ENCODE measurements at places on chromosomes 12 and 14.

DNA sequence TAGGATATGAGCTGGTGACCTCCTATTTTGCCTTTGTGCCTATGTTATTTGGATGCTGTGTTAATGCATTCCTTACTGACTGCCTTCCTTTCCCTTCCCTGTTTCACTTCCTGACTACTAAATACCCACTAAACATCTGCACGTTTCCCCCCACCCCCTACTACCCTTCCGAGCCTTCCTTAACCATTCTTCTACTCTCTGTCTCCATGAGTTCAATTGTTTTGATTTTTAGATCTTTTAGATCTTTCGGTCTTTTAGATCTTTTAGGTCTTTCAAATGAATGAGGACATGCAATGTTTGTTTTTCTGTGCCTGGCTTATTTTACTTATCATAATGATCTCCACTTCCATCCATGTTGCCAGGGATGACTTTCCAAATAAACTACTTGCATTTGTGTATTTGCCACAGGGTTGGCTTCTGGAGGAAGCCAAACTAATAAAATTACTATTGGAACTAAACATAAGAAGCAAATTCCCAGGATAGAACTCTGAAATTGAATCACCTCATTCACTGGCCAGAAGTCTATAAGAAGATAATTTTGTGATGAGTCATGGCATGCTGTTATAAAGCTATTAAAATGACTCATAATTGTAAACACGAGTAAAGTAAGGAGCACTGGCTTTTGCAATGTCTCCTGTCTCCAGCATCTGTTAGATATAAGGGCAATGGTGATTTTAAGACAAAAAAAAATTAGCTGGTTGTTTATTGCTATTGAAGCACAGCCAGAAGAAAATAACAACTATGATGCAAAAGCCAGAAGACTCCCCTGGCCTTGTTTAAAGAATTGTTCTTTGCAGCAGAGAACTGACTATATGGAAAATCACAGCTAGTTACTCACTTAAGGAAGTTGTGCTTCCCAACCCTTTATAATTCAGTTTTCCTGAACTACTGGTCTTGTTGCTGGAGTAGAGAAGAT, 586.3 kb downstream of the LRFN5 start:
- DNase-seq, result peak; percentile 77

GRCh38 chr12:13000925-13001774, 1.1 kb upstream of the HEBP1 start:
- DNase-seq, result peak; percentile 72

- no peak for DNase-seq
Observed at GRCh38 chr12:65495233-65495632, 216.8 kb downstream of the MSRB3 start.

DNA sequence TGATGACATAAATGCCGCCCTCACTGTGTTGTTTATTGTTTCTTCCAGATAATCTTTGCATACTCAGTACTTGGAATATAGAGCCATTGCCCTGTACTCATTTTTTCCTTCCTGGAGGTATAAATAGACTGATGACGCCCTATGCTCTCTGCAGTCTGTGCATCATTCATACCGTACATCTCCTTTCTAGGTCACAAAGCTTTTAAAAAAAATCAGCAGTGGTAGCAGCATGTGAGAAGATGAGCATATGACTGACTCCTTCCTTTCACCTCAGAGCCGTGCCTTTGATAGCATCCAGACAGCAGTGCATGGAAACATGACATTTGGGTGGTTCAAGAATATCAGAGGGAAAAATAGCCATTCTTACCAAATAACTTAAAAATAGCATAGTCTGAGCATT, 77.3 kb downstream of the PDE3A start:
- no peak for DNase-seq

- no peak for DNase-seq
Observed at GRCh38 chr14:100434911-100435438, 111.8 kb downstream of the SLC25A47 start.

DNA sequence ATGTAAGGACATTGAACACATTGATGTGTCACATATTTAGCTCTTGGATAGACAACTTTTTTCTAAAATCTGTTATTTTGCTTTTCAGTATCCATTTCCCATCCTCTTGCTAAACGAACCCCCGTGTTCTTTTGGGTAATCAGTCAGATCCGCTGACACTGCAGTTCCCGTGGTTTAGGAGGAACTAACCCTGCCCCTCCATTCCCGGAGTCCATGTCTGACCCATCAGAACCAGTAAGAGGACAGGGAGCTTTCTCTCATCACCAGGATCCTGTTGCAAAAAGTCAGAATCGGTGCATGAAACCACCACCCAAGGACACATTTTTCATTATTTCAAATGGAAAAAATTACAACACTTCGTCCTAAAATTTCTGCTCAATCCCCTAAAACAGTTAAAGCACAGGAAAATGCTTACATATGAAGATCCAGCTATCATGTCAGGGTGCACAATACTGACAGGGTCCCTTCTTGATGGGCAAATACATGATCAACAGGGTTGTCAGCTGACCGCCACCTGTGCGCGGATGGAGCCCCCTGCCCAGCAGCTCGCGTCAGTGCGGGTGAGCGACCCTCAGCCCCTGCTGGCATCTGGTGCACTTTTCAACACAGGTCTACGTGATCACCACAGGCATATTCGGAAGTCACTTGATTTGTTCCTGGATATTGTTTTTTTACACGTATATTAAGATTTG, 276.8 kb downstream of the ADGRD1 start:
- no peak for DNase-seq

- no peak for DNase-seq
Observed at GRCh38 chr12:50626026-50626425, 121.2 kb downstream of the DIP2B start.

- DNase-seq, result no peak
Observed at GRCh38 chr14:75989134-75989533, 3.6 kb downstream of the IFT43 start.

- DNase-seq, result no peak
Observed at GRCh38 chr14:69895109-69895508, 15.9 kb downstream of the SMOC1 start.

DNA sequence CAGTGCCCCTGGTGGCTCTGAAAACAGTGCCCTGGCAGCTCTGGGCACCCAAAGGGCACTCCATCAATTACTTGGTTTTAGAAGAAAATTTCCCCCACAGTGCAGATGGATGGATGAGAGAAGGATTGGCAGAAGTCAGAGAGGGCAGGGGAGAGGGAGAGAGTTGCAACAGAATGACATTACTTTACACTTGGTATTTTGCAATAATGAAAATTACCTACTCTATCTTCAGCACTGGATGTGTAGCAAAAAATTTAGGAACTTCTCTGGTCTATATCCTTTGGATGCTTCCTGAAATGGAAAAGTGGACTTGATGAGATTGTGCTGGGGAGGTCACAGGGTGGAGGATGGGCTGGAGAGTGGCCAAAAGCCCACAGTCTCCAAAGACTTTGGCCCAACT, 193.2 kb downstream of the CHST11 start:
- DNase-seq, result no peak

- no peak for DNase-seq
Observed at GRCh38 chr14:95380350-95381042, 60.8 kb upstream of the CLMN start.

- DNase-seq, result peak; percentile 78
Observed at GRCh38 chr14:89349171-89350008, 67.6 kb downstream of the FOXN3 start.

- peak; percentile 87 for DNase-seq
Observed at GRCh38 chr14:58607131-58607951, 30.4 kb upstream of the DACT1 start.

GRCh38 chr14:90556012-90556477, 159.2 kb downstream of the CALM1 start:
- DNase-seq, result peak; percentile 80

DNA sequence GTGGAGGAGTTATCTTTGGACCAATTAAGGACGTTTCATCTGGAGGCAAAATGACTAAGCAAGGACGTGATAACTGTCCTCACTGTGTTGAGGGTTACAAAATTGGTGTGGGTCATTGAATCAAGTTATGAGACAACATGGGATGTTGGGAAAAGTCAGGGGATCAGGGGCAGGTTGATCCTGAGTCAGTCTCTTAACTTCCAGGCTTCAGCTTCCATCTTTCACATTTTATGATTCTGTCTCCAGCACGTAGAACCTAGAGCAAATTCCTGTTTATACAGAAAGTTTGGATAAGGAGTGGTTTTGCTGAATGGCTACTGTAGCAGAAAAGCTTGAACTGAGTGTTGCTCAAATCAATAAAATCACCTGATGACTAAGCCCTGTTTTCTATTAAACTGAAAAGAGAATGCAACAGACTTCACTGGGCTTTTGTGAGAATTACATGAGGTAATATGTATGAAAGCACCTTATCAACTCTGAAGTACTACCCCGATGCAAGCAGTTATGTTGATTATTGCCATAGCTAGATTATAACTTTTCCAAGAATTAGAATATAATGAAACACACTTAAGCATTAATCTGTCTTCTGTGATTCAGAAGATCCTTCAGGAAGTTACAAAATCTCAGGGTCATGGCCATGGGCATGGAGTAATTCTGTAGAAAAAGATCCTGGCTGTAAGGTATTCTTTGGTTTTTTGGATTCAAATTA, 184.8 kb downstream of the ETV6 start:
- DNase-seq, result no peak

DNA sequence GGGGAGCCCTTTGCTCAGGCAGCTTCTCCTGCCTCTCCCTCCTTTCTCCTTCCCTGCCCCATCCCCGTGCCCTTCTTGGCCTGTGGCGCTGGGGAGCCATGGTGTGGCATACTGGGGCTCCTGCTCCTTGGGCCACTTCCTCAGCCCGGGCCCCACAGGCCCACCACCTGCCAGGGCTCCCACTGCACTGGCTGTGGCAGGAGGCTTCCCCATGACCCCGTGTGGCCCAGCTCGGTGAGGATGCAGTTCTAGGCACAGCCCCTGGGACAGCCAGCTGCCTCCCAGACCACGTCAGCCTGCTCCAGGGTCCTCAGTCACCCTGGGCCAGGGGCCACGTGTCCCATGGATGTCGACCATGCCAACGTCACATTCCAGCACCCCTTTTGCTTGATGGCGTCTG, 13.0 kb upstream of the AMN start:
- DNase-seq, result no peak

DNA sequence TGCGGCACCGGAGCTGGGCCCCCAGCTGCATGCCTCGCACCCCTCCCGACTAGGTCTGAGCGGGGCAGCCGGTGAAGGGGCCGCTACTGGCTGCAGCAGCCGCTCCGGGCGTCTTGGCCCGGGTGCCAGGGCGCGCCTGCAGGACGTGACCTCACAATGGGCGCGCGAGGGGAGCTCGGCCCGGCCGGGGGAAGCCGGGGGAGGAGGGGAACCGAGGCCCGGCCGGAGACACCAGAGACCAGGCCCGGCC, 353 bp downstream of the BAG5 start:
- DNase-seq, result no peak

DNA sequence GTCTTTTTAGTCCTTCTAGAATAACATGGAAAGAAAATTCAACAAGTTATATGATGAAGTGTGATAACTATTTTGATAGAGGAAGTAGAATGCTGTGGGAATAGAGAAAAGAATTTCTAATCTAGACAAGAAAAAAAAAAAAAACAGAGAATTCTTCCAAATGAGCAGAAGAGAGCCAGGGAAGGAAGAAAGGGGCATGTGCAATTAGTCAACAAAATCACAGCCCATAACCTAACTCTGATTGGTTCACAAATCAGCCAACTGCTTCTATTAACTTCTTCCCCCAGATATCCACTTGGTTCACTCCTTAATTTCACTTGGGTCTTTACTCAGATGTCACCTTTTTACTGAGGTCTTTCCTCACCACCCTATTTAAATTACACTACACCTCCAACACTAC, 69.5 kb downstream of the BTG1 start:
- DNase-seq, result no peak

DNA sequence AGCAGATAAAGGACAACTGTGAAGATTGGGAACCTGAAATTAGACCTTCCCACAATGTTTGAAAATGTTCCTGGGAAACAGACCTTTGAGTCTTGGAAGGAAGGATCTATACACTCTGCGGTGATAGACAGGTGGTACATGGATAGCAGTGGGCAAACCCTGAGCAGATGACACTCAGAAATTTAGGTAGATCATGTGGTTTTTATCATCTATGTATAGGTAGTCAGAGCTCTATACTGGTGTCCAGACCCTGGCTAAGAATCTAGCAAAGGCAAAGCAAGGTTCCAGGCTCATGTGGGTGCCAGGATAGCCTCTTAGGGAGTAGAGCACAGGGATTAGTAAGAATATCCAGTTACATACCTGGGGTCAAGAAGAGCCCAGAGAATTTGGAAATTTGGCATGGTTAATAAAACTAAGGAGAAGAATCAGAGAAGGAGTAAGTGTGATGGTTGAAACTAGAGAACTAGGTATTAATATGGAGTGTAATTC, 331.2 kb upstream of the FBXO33 start:
- DNase-seq, result no peak

- DNase-seq, result peak; percentile 90
Observed at GRCh38 chr12:6534945-6535696, 804 bp downstream of the GAPDH start.

DNA sequence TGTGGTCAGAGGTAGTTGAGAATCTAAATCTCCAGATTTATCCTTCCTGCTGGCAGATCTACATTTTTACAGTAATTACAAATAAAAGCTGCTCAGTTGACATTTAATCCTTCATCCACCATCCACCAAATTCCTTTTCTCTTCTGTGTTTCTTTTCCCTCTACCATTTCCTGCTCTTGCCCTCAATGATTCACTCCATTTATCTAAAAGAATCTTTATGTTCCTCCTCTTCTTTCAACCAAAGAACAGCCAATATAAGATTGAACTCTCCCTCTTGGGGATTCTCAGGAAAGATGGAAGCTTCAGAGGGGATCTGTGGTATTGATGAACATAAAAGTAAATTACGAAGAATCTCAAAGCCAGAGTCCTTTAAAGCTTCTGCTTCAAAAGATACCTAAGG, 4.4 kb downstream of the MAP4K5 start:
- peak; percentile 18 for DNase-seq

DNA sequence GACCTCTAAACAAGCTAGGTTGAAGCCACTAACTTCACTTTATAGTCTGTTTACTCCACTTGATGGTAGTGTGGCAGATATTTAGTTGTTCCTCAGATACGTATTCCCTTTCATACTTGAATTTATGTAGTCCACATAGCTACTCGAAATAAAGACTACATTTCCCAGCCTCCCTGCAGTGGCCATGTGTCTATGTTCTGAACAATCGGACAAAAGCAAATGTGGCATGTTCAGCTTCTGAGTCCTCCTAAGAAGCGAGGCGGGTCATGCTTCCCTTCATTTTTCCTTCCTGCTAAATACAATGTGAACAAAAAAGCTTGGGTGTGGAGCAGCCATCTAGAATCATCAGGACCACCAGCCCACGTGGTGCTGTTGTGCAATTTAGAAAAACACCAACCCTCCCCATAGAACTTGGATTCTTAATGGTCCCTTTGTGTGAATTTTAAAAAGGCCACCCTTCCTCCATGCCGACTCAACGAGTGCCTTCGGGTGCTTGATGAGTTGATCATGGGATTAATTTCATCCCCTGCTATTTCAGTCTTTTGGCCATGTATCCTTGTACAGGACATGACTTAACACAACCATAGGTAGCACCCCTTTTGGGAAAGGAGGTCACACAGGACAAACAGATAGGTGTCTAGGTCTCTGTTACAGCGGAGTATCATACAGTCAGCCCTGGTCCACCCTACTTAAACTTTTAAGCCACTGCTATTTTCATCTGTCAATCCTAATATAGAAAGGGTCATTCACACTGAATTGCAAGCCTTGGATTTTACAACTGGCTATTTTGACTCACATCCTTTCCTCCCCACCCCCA, 60.7 kb downstream of the ZFC3H1 start:
- no peak for DNase-seq
